Endothelial cell (in vitro differentiated cells): ENCODE measurements at places on chromosomes 6 and 20. TPM values are rescaled to one million over a fixed set of nuclear protein-coding genes. Genes with fewer than 3 reads are reported as not detected.

GRCh38 chr6:117617210-117618035, 15.1 kb upstream of the GOPC start:
- DNase-seq, result no peak
- H3K36me3 ChIP-seq, result no peaks in the 10 kb centered on the region
- peaks cover 1% of the 10 kb centered on the region for H3K27me3 ChIP-seq
- peak overlapping the region; percentile 64 for H3K27ac ChIP-seq

DNA sequence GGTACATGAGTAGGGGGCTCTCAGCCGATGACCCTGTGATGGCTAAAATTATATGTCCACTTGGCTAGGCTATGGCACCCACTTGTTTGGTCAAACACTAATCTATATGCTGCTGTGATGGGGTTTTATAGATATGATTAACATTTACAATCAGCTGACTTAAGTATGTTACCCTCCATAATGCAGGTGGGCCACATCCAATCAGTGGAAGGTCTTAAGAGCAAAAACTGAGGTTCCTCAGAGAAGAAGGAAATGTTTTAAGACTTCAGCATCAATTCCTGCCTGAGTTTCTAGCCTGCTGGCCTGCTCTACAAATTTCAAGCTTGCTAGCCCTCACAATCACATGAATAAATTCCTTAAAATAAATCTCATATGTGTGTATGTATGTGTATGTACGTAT, 18.9 kb upstream of the MAK start:
- no peaks in the 10 kb centered on the region for H3K27me3 ChIP-seq
- no peaks in the 10 kb centered on the region for H3K4me1 ChIP-seq
- H3K27ac ChIP-seq, result no peak overlapping the region
- DNase-seq, result no peak
- H3K36me3 ChIP-seq, result no peaks in the 10 kb centered on the region

DNA sequence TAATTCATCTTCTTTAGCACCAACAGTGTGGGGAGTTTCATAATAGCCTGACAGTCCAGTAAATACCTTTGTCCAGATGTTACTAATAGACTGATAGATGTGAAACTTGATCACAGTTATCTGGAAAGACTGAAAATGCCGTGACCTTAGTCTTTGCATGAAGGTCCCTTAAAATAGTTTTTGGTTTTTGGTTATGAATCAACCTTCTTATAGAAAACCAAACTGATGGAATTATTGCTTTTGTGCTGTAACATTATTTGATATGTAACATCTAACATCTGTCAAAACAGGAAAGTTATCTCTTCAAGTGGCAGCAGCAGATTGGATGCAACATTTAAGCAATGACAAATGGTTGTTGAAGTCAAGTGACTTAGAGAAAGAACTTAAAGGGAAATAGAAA, 190.4 kb downstream of the DOK5 start:
- H3K36me3 ChIP-seq, result no peaks in the 10 kb centered on the region
- H3K27me3 ChIP-seq, result peaks cover 1% of the 10 kb centered on the region
- H3K4me1 ChIP-seq, result peaks cover 3% of the 10 kb centered on the region
- no peak overlapping the region for H3K4me3 ChIP-seq
- H3K27ac ChIP-seq, result no peak overlapping the region

DNA sequence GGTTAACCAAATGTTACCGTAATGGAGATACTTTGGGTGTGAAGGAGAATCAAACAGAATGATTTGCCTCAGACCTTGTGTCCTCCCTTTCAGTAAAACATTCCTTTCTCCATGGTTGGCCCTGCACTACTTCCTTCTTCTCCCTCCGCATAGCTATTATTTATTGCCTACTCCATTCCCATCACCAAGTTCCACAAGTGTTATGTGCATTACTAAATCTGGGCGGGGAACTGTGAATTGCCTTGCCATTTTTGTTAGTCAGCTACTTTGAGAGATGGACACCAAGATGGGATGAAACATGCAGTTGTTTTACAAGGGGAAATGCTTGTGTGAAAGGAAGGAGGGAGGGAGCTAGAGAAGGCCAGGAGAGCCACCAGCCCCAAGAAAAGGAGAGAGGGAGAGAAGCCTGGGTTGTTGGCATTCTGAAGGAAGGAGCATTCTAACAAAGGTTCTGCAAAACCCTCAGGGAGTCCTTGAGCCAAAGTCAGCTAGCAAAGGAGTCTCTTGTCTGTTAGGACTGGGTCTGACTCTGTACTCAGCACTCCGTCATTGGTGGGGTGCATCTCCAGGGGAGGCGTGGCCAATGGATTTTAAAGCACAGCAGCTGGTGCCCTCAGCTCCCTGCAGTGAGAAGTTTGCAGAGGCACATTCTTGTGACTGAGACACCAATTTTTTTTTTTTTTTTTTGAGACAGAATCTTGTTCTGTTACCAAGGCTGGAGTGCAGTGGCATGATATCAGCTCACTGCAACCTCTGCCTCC, 83.6 kb upstream of the CHD6 start:
- H3K27ac ChIP-seq, result no peak overlapping the region
- no peaks in the 10 kb centered on the region for H3K4me1 ChIP-seq
- H3K36me3 ChIP-seq, result no peaks in the 10 kb centered on the region
- DNase-seq, result no peak
- no peak overlapping the region for H3K4me3 ChIP-seq

DNA sequence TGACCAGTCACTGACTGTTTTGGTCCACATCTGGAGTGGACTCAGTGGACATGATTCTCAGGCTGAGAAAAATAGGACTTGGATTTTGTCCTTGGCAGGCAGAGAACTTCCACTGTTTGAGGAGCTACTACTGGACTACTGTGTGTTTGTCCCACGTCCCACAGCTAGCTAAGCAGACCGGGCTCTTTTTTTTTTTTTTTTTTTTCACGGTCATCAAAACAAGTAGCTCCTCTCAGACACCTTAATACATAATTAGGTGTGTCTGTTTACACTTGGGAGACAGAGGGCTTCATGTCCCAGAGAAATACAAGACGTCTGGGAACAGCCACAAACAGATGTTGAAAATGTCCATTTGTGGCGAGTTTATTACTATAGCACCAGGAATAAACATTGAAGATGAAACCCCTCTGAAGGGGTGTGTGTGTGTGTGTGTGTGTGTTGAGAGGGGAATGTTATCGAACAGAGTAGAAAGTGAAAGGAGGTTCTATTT, 155.0 kb upstream of the SUPT3H start:
- no peaks in the 10 kb centered on the region for H3K27me3 ChIP-seq
- no peak overlapping the region for H3K4me3 ChIP-seq
- DNase-seq, result no peak
- H3K4me1 ChIP-seq, result peaks cover 24% of the 10 kb centered on the region
- no peak overlapping the region for H3K27ac ChIP-seq

DNA sequence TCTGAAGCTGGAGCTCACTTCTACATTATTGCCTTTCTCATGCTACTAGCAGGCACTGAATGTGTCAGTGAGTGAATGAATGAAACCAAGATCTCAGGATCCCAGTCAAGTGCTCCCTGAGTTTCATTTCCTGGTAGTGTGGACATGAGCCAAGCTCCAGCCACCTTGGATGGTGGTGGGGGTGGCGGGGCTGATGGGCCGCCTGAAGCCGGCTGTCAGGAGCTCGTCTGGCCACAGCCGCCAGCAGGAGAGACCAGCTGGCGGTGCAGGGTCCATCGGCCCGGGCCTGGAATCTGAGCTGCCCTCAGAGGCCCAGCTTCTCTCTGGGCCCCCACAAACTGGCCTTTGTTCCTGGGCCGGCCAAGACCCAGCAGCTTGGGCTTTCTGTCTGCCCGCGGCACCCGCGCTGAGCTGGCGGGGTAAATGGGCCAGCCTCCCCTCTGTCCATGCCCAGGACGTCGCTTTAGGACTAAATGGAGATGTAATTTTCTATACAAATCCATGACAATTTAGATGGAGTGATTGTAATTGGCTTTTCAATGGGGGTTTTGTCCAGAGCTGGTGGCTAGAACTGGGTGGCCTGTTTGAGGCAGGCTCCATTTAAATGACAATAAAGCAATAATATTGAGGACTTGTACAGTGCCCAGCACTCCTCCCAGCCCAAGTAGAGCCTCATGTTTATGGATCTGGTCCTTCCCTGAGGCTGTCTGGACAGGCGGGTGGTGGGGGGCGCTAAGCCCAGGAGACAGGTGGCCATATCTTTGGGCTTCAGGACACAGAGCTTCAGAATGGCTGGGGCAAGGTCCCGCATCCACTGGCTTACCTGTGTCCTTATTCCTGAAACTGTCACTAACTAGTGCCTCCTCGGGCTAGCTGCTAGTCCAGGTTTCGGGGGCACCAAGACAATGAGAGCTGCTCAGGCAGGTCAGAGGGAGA, 43.5 kb downstream of the NOL4L start:
- no peaks in the 10 kb centered on the region for H3K36me3 ChIP-seq
- no peak overlapping the region for H3K4me3 ChIP-seq
- H3K4me1 ChIP-seq, result peaks cover 19% of the 10 kb centered on the region
- DNase-seq, result no peak

- no peak for DNase-seq
- peaks cover 14% of the 10 kb centered on the region for H3K4me1 ChIP-seq
- peaks cover 10% of the 10 kb centered on the region for H3K36me3 ChIP-seq
- H3K27ac ChIP-seq, result no peak overlapping the region
- peaks cover 3% of the 10 kb centered on the region for H3K27me3 ChIP-seq
- no peak overlapping the region for H3K4me3 ChIP-seq
These were observed 16.3 kb downstream of the LRP11 start for GRCh38 chr6:149847939-149848267.

GRCh38 chr6:105035299-105035698, 78.4 kb downstream of the LIN28B start:
- peak overlapping the region; percentile 25 for H3K27ac ChIP-seq
- no peaks in the 10 kb centered on the region for H3K36me3 ChIP-seq
- DNase-seq, result no peak
- H3K27me3 ChIP-seq, result no peaks in the 10 kb centered on the region
- H3K4me3 ChIP-seq, result no peak overlapping the region
- H3K4me1 ChIP-seq, result peaks cover 11% of the 10 kb centered on the region

DNA sequence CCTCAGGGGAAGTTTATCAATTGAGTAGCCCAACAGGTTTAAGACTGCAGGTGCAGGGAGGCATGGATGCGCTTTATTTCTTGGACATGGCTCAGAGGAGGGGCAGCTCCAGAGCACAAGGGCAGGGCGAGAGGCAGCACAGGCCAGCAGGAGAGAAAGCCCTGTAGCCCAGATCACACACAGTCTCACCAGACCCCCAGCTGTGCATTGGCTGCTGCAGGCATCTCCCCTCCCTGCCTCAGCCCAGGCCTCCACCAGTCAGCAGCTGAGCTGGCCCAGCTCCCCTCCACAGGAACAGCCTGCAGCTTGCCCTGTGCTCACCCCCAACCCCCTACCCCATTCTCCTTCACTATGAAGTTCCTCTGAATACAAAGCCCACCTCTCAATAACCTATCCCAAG, 24.7 kb downstream of the MRPL14 start:
- H3K4me1 ChIP-seq, result peaks cover 11% of the 10 kb centered on the region
- H3K36me3 ChIP-seq, result peaks cover 5% of the 10 kb centered on the region
- no peak for DNase-seq
- no peak overlapping the region for H3K4me3 ChIP-seq
- peaks cover 3% of the 10 kb centered on the region for H3K27me3 ChIP-seq
- H3K27ac ChIP-seq, result no peak overlapping the region

DNA sequence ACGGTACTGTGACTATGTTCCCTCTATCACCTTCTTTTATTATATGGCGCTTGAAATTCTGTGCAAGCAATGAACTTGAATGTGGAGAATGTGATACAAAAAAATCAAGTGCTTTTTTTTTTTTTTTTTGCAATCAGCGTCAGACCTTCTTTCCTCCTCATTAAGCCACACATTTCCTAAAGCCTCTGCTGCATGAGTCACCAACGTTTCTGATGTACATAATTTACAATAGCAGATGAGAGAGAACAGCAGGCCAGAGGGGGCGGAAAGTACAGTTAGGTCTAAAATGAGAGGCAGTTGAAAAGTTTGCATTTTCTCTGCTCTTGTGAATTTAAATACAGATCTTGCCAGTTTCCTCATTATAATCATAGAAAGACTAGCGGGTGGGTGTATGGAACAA, 114.6 kb upstream of the RIPOR2 start:
- no peaks in the 10 kb centered on the region for H3K36me3 ChIP-seq
- no peak for DNase-seq

DNA sequence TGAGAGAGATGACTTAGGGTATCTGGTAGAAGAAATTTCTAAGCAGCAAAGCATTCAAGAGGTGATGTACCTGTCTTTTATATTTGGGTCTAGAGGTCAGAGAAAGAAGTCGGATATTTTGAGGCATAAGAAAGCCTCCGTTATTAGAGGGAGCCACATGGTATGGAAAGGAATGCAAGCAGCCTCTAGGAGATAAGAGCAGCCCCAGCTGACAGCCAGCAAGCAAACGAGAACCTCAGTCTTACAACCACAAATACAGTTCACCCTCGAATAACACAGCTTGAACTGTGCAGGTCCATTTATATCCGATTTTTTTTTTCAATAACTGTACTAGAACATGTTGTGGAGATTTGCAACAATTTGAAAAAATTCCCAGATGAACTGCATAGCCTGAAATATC, 190.7 kb upstream of the VGLL2 start:
- no peak overlapping the region for H3K4me3 ChIP-seq
- H3K4me1 ChIP-seq, result no peaks in the 10 kb centered on the region
- no peak overlapping the region for H3K27ac ChIP-seq
- no peak for DNase-seq
- H3K27me3 ChIP-seq, result no peaks in the 10 kb centered on the region
- H3K36me3 ChIP-seq, result no peaks in the 10 kb centered on the region

DNA sequence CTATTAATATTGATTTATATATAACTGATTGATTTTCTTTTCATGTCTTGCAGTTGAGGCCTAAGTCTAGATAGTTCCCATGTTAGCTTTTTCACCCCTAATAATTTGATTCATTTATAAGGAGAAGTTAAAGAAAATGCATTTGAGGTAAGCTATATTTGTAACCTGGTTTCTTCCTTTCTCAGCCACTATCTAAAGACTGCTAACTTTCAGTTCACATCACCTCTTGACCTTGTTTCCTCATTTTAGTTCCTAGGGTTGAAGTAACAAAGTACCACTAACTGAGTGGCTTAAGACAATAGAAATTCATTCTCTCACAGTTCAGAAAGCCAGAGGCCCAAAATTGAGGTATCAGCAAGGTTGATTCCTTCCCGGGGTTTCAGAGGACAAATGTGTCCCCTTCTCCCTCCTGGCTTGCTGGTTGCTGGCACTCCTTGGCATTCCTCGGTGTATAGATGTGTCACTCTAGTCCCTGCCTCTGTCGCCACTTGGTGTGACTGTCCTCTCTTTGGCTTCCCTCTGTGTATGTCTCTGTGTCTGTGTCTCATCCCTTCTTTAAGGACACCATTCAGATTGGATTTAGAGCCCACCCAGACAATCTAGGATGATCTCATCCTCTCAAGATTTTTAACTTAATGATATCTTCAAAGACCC, 55.9 kb upstream of the C20orf144 start:
- H3K4me1 ChIP-seq, result peaks cover 8% of the 10 kb centered on the region
- H3K27me3 ChIP-seq, result no peaks in the 10 kb centered on the region
- no peak for DNase-seq
- no peaks in the 10 kb centered on the region for H3K36me3 ChIP-seq
- no peak overlapping the region for H3K27ac ChIP-seq

POM121L2 gene
- 1.3 TPM for total RNA-seq
